ENCODE measurements at places on chromosomes 7 and 10.

- no peak for DNase-seq
Measured at GRCh38 chr10:62690703-62691102, 113.8 kb upstream of the ADO start.

DNA sequence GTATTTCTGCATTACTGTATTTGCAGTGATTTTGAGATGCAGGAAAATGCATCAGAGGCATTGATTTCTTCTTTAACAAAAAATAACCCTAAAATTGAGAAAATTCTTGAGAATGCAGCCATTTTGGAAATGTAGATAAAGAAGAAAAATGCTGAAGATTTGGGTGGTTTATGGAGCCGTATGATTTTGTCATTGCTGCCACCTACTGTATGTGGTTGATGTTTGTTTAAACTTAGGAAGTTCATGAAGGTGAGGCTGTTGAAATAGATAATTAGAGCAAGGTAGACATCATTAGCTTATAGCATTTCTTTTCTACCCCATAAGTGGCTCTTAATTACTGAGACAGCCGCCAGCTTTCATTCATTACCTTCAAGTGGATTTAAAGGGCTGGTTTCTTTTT lies 92.1 kb upstream of the SAMD8 start:
- DNase-seq: no peak

GRCh38 chr7:51732951-51733350 lies 416.3 kb upstream of the COBL start:
- no peak for DNase-seq

DNA sequence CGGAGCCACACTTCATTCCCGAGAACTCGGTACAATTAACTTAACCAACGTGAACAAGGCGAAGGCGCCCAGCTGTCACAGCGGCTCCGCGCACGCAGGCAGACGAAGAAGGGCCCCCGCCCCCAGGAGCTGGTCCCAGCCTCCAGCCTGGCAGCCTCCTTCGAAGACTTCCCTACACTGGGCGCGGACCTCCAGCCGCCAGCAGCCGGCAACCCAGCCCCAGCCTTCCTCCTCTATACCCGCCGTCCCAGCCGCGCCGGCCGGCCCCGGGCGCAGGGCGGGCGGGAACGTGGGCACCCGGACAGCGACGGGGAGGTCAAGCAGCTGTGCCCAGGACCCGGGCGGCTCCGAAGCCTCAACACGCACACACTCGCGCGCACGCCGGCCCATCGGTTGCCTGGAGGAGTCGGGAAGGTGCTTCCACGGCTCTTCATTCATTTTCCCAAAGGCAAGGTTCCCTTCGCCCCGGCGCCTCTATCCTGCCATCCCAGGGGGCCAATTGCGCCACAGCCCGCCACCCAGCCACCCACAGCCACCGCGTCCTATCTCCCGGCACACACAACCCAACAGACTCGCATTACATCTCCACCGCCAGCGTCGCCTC lies 1.6 kb downstream of the CHST15 start:
- peak; percentile 74 for DNase-seq

DNA sequence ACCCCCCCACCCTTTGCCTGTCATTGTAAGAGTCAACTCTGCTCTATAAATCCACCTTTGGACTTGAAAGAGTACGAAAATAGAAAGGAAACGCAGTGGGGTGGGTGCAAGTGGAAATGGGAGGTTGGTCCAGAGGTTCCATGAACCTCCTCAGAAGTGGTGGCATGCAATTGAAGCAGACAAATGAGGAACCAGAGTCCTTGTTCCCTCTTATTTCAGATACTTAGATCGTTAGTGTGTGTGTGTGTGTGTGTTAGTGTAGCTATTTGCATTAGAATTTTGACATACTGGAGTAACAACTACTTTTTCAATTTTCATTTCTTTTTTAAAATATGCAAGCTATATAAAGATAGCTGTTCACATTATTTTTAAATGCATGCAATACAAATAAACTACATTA lies 18.1 kb upstream of the TFAM start:
- no peak for DNase-seq

GRCh38 chr7:8068892-8069686 lies 100.5 kb downstream of the GLCCI1 start:
- DNase-seq: peak; percentile 43

DNA sequence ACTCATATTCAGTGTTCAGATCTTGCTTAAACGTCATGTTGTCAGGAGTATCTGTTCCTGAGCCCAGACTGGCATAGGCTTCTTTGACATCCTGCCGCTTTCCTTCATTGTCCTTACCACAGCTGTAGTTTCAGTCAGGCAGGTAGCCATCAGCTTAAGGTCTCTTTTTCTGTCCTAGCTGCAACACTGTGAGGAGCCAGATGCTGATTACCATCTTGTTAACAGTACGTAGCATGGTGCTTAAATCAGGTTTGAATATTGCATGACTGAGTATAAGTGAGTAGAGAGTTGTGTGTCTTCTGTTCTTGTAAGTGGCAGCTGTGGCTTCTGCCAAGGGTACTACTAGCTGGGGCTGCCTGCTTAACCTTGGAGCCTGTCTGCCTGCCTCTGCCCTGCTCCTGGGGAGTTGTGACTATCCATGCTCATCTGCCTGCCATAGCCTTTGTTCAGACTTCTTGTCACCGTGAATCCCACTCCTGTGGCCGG lies 92.6 kb downstream of the MAPK8 start:
- no peak for DNase-seq

DNA sequence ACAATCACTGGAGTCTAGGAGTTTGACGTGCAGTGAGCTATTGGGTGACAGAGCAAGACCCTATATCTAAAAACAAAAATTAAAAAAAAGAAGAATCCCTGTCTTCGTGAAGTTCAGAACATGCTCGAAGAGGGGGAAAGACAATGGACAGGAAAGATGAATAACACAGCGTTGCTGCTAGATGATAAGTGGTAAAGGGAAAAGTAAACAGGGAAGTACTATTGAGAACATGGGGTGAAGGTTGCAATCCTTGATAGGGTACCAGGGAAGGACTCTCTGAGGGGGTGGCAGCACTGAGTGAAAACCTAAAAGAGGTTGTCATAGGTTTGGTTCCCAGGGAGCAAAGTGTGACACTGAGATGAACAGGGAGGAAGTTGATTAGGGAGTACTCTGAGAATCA lies 2.8 kb upstream of the ABRAXAS2 start:
- DNase-seq: no peak

DNA sequence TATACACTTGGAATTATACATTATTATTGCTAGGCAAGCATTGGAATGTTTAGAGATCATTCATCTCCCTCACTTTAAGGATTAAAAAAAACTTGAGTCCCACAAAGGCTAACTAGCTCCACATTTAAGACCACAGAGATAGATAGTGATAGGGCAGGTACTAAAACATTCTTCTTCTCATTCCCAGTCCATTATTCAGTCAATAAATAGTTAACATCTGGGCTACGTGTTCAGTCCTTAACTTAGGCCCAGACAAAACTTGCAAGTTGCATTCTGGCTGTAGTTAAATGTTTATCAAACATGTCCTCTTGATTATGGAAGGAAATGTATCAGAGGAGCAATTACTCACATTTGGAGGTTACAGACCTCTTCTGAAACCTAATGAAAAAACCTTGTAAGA lies 2.4 kb downstream of the GNG11 start:
- DNase-seq: no peak

DNA sequence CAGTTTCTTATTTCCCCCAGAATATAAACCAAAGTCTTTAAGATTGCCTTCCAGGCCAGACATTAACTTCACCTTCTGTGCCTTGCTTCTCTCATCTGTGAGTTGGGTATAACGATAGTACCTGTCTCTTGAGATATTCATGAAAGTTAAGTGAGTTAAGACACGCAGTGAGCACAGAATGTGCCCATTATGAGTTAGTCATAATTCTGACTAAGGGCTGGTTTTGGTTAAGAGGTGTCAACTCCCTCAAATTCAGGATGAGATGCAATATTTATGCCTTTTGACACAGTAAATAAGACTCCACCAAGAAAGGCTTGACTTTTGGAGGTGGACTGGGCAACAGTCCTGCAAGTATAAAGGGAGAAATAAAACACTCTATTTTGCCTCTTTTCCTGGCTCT lies 528.7 kb upstream of the IGFBP3 start:
- DNase-seq: no peak

GRCh38 chr10:11587722-11588259 lies 23.7 kb downstream of the USP6NL start:
- DNase-seq: no peak

DNA sequence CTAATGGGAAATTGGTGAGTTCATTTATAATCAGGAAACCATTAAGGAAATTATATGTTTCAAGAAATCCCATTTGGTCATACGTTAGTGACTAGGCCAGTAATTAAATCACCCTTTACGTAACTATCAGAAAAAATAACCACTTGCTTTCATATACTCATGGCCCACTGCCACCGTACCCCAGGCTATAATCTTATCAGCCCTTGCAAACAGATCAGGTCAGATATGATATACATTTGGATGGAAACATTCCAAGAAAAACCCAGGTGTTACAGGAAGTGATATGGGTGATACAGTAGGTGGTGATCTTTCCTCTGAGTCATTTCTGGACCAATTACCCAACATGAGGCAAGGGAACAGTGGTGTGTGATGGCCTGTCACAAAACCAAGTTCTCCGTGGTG lies 481.0 kb upstream of the SEMA3A start:
- DNase-seq: no peak

- DNase-seq: no peak
Measured at GRCh38 chr10:117796130-117796745, 250.5 kb downstream of the RAB11FIP2 start.

GRCh38 chr7:2494191-2495130 lies 18.3 kb upstream of the GRIFIN start:
- no peak for DNase-seq

- DNase-seq: no peak
Measured at GRCh38 chr7:47907981-47908616, 40.2 kb downstream of the PKD1L1 start.

DNA sequence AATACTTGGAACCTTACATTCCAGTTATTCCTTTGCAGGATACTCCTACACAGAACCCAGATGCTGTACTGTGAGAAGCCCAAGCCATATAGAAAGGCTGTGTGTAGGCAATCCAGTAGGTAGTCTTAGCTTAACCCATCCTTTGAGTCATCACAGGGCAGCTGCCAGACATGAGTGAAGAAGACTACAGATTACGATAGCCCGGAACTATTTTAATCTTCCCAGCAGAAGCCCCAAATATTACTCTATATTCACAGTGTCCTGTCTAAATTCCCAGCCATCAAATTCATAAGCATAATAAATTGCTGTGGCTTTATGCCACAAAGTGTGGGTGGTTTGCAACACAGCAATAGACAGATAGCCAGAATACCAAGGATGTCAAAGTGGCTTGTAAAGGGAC lies 474.1 kb upstream of the STEAP1 start:
- no peak for DNase-seq

DNA sequence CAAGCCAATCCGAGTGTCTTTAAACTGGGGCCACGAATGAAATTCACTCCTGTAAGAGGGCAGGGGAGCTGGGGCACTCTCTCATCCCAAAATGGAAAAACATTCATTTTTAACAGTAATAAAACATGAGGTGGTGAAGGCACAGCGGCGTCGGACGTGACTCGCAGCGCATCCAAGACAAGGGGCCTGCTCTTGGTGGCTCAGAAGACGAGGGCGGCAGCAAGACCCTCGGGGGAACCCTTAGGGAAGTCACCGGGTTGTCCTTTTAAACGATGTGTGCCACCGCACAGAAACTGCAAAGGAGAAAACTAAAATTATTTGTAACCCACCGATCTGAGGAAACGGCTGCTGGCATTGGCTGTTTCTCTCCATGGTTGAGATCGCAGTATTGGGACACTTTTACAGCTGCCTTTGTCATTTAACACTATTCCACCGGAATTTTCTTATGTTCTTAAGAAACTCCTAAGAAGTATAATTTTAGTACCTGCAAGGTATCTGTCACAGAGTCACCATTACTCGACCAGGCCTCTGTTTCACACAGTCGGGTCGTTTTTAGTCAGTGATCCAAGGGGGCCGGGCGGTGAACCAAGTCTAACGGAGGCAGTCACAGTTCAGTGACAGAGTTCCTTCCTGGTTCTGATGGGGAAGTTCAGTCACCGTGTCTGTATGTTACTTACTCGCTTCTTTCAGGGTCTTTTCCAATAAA lies 159.3 kb downstream of the PTPRN2 start:
- DNase-seq: no peak

GRCh38 chr10:118537623-118538022 lies 57.8 kb downstream of the PRLHR start:
- no peak for DNase-seq

- no peak for DNase-seq
Measured at GRCh38 chr7:45180084-45180986, 22.7 kb downstream of the RAMP3 start.

- DNase-seq: peak; percentile 25
Measured at GRCh38 chr7:44100458-44101302, 3.5 kb upstream of the AEBP1 start.

GRCh38 chr10:23291551-23292334 lies 52.9 kb downstream of the C10orf67 start:
- no peak for DNase-seq

DNA sequence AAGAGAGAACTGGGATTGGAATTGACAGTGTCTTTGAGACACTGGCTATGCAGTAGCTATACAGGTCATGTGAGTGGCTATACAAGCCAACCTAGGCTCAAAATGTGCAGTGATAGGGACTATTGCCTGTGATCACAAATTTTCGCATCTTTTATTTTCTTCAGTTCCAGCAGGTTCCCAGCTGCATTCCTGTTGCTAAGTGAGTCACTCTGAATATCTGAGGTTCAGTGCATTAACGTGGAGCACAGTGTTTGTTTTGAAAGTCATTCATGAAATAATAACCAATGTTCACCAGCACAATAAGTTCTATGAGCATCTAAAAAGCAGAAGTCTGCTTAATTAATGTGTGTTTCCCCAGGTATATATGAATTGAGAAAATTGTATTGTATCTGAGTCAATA lies 1236.0 kb upstream of the CELF2 start:
- DNase-seq: no peak

GRCh38 chr10:5574642-5575131 lies 49.9 kb downstream of the CALML3 start:
- DNase-seq: no peak

DNA sequence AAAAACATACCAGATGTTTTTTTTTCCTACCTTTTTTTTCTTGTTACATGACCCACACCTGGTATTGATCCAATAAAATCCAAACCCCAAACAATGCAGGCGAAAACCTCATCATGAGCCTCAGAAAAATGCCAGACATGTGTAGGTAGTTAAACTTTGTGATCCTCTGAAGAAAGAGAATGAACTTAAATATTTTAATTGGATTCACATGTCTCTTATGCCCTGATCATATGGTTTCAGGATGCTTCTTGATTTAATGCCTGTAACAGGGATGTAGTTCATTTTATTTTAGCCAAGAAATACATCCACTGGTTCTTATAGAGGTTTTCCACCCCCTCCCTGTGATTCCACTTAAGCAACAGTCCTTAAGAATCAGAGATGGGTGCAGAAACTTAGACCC lies 451.6 kb downstream of the TYW1 start:
- no peak for DNase-seq

- DNase-seq: no peak
Measured at GRCh38 chr7:102279537-102280400, 6.9 kb upstream of the SH2B2 start.

Data from heart left ventricle (tissue), 16 donors.